H1 (cell line): ENCODE measurements at places on chromosomes 2 and 18. TPM values are rescaled to one million over a fixed set of nuclear protein-coding genes. Genes with fewer than 3 reads are reported as not detected.

- DNase-seq: no peak
Measured at GRCh38 chr2:239101807-239102206, 253.9 kb downstream of the TWIST2 start.

DNA sequence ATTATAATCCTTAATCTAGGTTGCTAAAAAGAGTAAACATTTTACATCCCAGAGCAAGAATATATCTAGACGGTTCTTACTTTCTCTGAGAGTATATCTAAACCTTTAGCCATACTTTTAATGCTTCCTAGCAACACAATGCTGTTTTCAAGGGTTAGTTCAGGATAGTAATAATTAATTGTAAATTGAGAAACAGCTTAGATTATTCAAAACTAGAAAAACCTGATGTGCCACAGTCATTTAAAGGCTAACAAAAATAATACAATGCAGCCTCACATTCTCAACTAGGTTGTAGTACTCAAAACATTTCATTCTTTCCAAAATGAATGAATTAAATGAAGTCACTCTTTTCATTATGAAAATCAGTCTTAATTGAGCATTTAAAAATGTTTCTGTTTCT, 103.2 kb upstream of the OTX1 start:
- DNase-seq: no peak

DNA sequence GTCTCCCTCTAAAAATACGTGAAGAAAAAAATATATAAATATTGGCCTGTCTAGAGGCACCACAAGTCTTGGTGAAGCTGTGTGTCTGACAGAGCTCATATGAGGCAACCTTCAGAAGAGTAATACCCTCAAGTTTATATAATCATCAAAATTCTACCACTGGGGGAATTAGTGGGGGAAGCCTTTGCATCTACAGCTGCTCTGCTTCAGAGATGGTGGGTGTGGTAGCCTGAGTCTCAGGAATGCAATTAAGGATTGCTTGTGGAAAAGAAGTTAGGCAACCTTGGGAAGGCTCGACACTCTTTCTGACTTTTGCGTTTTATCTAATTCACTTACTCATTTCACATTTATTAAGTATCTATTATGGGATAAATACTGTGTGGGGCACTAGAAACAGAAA, 17.4 kb downstream of the TPGS2 start:
- DNase-seq: no peak

GRCh38 chr2:40101131-40101575, 322.1 kb upstream of the THUMPD2 start:
- no peak for DNase-seq

- DNase-seq: no peak
Measured at GRCh38 chr2:142462306-142462705, 331.5 kb upstream of the LRP1B start.

- DNase-seq: no peak
Measured at GRCh38 chr2:842151-842803, 108.4 kb upstream of the SNTG2 start.

DNA sequence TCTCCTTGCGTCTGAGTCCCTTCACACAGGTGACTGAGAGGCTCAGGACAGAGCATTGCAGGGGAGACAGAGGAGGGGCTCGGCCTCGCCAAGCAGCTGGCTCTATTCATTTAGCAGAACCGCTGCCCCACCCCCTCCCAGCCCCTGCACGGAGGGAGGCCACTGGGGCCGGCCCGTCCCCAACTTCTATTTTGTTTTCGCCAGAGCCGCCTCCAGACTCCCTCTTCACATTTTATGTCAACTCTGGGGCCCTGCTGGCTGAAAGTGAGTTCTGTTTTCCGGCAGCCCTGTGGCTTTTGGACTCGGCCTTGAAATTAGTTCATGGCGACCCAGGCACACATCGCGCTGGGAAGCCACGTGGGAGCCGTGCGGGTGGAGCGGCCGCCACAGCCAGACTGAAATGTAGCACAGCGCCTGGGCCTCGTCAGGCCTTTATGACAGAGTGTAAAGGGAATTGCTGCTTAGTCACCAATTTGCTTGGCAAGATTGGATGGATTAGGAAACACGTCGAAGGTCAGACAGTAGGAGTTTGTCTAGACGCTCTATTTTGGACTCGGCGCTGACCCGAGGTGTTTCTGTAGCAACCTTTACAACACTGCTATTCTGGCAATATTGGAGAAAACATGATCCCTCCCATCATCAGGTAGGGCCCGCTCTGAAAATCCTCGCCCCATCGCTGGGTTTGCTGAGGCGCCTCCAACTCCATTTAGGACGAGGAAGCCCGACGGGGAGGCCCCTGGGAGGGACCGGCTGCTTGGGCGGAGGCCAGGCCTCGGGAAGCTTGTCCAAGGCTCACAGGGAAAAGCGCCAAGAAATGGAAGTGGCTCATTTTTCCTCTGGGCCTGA, 90.7 kb upstream of the CTDP1 start:
- DNase-seq: no peak

- no peak for DNase-seq
Measured at GRCh38 chr2:229071292-229071976, 199.7 kb downstream of the PID1 start.

The UPP2 gene
- total RNA-seq: not detected in 2 replicates

GRCh38 chr2:215982465-215982875, 30.9 kb downstream of the MREG start:
- DNase-seq: no peak

GRCh38 chr2:64325852-64326577, 127.9 kb upstream of the LGALSL start:
- no peak for DNase-seq

DNA sequence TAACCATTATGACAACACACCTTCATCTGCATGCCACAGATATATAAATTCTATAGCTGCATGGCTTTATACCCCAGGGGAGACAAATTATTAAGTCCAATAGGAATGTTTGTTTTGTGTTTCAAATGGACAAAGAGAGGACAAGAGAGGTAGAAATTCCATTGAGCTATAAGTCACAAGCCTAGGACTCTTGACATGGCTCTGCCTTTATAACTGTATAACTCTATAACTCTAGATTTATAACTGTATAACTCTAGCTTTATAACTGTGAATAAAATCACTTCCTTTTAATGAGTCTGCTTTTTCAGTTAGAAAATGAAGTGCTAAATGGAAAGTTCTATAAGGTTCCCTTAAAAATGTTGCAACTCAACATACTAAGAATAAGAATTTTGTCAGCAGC, 106.4 kb downstream of the SCN9A start:
- DNase-seq: no peak

The ACKR3 gene
- 0.73 and 1.4 TPM in 2 replicates for total RNA-seq

- DNase-seq: no peak
Measured at GRCh38 chr2:45909677-45910191, 258.3 kb downstream of the PRKCE start.

The RAB17 gene
- 83.4 and 83.8 TPM in 2 replicates for total RNA-seq

The DLX1 gene
- not detected in 2 replicates for total RNA-seq

DNA sequence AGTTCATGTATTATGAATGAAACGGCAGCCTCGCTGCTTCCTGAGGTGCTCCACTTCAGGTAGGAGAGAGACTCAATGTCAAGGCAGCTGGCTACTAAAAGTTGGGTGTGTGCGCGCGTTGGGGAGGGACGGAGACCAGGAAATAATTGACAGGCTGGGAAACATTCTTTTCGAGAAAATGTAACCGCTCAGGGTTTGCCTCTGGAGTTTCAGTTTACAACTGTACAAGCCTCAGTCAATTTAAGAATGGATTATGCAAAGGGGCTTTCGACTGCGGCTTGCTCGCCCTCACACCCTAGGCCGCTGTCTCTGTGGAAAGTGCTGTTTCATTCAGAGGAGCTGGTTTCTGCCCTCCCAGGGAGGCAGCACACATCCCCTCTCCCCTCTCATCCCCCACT, 4.4 kb upstream of the SPRED2 start:
- no peak for DNase-seq

The YES1 gene
- 94.3 and 99.5 TPM in 2 replicates for total RNA-seq

The TRIM43 gene
- not detected in 2 replicates for total RNA-seq

DNA sequence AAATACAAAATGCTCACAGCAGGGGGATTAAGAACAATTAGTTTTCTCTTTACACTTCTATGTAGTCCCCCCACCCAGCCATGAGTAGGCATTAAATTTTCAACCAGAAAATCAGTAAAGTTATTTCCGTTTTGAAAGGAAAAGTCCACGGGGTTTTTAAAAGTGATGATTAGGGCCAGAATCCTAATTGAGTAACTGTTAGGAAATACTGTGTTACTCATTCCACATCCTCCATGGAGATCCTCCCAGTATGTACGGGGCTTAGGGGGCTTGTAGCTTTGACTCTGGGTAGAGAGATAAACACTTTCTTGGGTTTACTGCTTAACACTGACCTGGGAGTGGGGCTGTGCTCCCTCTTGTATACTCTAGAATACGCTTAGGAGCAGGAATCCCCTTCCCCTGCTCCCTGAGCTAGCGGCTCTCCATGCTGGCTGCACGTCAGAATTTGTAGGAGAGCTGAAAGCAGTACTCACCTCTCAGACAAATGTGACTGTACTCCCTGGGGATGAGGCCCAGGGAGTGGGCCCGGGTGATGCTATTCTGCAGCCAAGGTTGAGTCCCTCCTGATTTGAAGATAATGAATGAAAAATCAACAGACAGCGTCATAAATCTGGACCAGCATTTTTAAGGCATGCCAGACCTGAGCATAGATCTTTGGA, 100.5 kb downstream of the SLC4A3 start:
- no peak for DNase-seq

The C2orf76 gene
- 5.0 and 6.2 TPM in 2 replicates for total RNA-seq

The PLGLB2 gene
- total RNA-seq: not detected in 2 replicates

The EFR3B gene
- total RNA-seq: 8.8 and 9.6 TPM in 2 replicates

The TRMT61B gene
- total RNA-seq: 27.8 and 30.1 TPM in 2 replicates

DNA sequence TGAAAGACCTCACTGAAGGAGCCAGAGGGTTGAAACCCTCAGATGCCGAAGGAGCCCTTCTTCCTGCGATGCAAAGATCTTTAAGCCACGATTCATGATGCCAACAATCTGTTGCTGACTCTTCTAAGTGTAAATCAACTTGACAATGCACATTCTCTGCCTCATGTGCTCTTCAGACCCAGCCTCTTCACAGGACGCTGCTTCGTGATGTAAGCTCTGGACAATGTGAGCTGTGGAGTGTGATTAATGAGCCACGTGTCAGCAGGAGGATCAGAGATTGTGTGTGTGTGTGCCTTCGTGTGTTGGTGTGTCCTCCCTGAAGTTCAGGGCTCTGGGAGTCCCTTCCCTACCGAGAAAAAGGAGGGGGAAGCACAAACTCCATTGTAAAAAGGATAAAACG, 26.5 kb upstream of the TWIST2 start:
- DNase-seq: no peak

The SPP2 gene
- total RNA-seq: not detected in 2 replicates

The MC5R gene
- 0.31 and 0.37 TPM in 2 replicates for total RNA-seq

The AQP12A gene
- not detected in 2 replicates for total RNA-seq

DNA sequence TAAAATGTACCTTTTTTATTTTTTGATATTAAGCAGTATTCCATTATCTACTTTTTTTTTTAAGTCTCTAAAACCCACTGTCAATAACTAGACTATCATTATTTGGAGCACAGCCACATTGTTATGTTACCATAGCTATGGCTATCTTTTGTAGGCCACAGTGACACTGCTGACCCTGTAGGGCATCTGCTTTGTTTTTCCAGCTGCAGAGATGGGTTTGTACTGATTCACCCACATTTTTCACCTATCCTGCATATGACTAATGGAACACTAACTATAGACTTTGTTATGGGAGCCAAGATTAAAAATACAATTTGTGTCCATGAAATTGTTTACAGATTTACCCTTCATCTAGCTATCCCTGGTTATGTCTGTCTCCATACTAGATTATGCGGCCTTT, 21.6 kb upstream of the OTX1 start:
- DNase-seq: no peak

- DNase-seq: no peak
Measured at GRCh38 chr2:213934560-213934959, 476.3 kb upstream of the VWC2L start.

- DNase-seq: no peak
Measured at GRCh38 chr2:217703999-217704398, 298.8 kb downstream of the TNS1 start.

The NCKAP5 gene
- total RNA-seq: 0.46 and 0.86 TPM in 2 replicates

DNA sequence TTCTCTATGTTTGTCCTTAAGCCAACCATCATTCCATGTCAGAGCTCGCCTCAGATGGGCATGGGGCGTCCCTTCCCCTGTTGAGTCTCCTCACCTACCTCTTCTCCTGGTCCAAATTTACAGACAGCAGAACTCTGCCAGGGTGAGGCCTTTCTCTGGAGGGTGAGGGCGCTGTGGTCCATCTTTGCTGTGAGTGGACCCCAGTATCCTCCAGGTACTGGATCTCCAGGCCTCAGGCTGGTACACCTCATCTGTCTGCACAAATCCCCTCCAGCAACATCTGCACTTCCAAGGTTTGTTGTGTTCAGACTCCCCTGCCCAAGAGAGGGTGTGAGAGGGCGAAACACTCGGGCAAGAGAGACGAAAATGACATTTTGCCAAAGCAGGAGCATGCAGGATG, 63.9 kb upstream of the EDAR start:
- DNase-seq: no peak

The MOCOS gene
- total RNA-seq: 5.8 and 6.5 TPM in 2 replicates

GRCh38 chr18:23822590-23823385, 133.5 kb downstream of the LAMA3 start:
- no peak for DNase-seq

DNA sequence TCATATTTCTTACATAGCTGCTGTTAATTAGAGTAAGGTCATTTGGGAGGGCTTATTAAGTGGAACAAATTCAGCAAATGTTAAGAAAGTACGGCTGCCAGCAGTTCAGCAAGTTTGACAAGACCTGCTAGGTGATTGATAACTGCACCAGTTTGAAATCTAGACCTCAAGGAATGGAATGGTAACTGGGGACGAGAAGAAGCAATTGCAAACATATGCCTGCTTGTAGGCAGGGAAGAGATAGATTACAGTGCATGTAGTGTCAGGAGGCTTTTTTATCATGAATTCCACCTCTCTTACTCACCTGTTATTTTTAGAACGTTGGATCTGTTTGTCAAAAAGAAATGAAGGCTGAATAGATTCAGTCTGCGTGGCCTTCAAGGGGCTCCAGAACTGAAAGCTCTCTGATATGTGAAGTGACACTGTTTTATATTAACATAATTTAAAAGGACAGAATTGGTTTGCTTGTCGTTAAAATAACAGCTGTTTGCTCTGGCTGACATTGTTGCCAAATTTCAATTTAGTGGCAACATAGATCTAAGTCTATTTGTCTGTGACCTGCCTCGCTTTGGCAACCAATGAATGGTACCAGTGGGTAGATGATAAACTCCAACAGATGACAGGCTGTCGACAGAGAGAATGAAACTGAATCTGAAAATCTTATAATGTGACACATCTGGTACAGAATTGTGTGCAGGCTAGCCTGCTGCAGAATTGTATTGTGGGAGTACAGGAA, 199.3 kb downstream of the ZNF407 start:
- DNase-seq: no peak

DNA sequence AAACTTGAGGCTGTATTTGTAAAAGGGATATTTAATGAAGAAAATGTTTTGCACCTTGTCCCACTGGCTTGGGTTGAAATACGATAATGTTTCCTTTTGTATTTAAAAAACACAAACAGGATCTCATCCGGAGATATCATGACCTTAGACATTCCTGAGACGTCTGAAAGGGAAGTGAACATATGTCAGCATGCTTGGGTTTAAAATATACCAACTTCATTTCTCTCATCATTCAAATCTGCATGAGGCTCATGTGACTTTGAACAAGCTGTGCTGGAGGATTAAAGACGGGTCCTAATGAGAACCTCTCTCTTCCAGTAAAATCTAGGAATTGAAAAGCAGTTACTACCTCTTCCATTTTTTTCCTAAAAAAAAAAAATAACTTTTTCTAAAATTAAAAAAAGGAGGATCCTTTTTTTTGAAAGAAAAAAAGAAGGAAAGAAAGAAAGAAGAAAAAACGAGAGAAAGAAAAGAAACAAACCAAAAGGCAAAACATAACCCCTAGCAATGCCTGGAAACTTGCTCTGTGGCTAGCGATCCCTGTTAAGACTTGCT, 106.8 kb upstream of the ZFP36L2 start:
- no peak for DNase-seq

The KLHL14 gene
- 1.2 and 1.3 TPM in 2 replicates for total RNA-seq
